Stimulated activated CD8-positive, alpha-beta memory T cell treated with anti-CD3 and anti-CD28 coated beads, Interleukin-7, amount 100 ng/mL, for 1 hour (primary cell): ENCODE measurements at places on chromosomes 7 and 10.
A peak's percentile ranks its signal among the peaks of the same experiment; 100 is the strongest.

DNA sequence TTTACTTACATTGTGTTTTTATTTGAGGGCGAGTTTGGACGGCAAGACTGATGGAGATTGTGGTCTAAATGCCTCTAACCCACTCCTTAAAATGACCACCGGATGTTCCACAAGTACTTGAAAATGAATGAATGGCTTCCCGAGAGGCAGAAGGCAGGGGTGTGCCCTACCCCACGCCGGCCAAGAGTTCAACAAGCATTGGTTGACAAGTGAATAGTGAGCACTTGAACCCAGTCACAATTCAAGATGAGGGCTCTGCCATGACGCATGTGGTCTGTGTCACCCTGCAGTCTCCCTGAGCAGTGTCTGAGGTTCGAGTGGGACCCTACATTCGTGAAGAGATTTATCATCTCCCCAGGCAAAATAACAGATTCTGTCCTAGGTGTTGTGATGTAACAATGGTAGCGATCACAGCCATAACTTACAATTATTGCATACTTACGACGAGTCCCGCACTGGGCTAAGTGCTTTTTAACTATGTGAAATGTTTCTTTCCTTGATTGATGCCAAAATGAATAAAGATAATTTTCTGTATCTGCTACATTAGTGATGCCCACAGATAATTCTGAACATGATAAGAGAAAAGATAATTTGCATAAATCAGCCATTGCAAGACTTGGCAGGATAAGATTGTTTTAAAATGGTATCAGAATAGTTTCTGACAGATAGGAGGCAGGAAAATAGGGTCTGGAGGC is 305.4 kb downstream of the WDR37 start:
- DNase-seq: no peak

DNA sequence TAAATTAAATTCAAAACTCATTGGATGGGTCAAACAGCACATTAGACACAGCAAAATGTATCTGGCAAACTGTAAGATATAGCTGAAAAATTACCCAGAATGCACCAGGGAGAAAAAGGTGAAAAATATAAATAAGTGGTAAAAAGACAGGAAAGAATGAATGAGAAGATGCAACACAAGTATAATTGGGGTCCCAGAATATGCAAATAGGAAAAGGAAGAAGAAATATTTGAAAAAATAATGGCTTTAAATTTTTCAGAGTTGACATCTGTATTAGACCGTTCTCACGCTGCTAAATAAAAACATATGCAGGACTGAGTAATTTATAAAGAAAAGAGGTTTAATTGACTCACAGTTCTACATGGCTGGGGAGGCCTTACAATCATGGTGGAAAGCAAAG is 167.7 kb upstream of the PLXNA4 start:
- no peak for DNase-seq

DNA sequence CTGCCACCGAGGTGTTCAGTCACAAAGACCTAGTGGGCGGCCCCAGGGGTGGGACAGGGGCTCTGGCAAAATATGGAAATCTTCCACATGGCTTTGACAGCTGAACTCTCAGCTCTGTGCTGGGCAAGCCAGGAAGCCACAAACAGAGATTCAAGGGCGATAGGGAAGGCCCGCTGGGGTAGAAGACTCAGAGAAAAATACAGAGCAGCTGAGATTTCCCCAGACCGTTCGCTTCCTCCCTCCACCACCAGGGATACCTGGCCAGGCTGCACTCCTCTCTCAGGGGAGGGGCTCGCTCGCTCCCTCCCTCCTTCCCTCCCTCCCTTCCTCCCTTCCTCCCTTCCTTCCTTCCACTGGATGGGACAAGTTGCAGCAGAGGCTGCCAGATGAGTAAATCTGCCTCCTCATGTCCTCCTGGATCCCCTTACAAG is 260.5 kb downstream of the PRPF18 start:
- DNase-seq: no peak

DNA sequence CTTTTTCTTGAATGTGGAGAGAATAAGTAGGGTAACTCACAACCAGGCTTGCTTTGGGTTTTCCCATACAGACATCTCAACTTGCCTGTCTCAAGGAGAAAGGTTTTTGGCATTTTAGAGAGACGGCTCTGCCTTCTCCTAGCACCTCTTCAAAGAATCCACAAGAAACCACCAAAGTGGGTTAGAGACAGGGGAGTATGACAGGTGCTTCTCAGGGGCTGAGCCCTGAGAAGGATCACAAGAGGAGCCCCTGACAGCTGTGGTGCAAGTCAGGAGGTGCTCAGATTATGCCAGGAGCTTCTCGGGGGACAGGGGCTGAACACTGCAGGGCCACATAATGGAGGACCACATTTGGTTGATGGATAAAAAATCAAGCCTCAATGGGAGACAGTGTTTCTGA is 170.8 kb upstream of the LYZL2 start:
- DNase-seq: no peak

- no peak for DNase-seq
These were observed 79.7 kb downstream of the CDH23 start for GRCh38 chr10:71476228-71477011.

GRCh38 chr7:36013246-36014014 is 139.6 kb upstream of the EEPD1 start:
- no peak for DNase-seq

DNA sequence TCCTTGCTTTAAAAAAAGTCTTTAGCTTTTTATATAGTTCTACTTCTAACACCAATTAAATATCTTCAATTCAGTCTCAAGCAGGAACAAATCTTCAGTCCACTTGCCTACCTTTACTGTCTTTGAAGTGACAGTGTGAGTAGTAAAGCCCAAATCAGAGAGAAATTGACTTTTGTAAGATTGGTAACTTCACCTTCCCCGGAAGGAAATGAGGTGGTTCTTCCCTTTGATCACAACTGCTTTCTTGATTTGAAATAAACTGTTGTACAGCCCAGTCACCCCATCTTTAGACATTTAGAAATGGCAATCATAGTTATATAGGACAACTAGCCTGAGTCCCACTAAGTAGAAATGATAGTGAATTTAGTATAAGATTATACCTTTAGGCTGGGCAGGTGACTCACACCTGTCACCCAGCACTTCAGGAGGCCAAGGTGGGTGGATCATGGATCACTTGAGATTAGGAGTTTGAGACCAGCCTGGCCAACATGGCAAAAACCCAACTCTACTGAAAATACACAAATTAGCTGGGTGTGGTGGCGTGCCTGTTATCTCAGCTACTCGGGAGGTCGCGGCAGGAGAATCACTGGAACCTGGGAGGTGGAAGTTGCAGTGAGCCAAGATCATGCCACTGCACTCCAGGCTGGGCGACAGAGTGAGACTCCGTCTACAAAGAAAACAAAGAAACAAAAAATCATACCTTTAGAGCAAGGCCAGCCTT is 4.7 kb downstream of the FAS start:
- DNase-seq: no peak

GRCh38 chr7:111735661-111736551 is 173.6 kb upstream of the IMMP2L start:
- peak; percentile 10 for DNase-seq

DNA sequence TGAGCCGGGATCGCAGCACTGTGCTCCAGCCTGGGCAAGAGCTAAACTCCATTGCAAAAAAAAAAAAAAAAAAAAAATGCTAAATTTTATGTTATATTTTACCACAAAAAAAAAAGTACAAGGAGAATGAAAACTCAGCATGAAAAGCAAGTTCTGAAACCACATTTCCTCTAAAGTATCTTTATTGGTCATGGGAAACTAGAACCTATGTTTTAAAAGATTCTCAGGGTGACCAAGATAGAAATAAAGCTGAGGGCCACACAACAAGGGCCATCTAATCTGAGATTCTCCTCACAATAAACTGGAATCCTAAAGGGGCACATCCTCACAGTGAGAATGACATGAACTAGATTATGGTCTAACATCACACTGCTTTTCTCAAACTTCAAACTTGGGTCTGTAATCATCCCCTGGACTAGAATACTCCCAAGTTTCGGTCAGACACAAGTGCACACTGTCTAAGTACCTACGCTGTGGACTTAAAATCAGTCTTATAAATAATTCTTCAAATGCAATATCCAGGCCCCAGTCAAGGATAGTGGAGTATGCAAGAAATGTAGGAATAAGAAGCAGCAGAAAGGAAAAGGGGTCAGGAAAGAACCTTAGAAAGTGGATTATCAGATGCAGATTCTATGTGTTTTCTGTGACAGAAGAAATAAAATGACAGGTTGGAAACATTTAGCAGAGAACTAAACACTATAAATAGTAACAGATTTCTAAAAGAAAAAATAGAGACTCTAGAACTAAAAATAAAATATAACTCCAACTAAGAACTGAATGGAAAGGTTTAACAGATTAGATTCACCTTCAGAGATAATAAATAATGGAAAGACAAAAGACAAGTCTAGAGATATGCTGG is 49.9 kb downstream of the COA1 start:
- DNase-seq: no peak

GRCh38 chr7:25885057-25885576 is 266.9 kb upstream of the NFE2L3 start:
- no peak for DNase-seq

GRCh38 chr7:151249034-151249731 is 689 bp upstream of the SMARCD3 start:
- no peak for DNase-seq

DNA sequence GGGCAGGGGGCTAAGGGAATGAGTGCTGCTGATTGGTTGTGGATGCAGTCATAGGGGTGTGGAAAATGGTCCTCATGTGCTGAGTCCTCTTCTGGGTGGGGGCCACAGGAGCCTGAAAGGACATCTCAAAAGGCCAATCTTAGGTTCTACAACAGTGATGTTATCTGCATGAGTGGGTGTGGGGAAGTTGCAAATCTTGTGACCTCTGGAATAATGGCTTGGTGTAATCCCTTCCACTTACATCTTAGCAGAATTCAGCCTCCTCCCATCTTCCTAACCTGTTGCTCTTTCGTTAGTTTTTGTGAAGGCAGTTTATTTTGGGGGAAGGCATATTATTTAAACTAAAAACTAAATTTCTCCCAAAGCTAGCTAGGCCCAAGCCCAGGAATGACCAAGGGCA is 42.0 kb upstream of the OIT3 start:
- DNase-seq: no peak

- no peak for DNase-seq
These were observed 52.6 kb upstream of the FAM180A start for GRCh38 chr7:135801045-135801693.

GRCh38 chr10:73937333-73938043 is 26.6 kb downstream of the PLAU start:
- no peak for DNase-seq

DNA sequence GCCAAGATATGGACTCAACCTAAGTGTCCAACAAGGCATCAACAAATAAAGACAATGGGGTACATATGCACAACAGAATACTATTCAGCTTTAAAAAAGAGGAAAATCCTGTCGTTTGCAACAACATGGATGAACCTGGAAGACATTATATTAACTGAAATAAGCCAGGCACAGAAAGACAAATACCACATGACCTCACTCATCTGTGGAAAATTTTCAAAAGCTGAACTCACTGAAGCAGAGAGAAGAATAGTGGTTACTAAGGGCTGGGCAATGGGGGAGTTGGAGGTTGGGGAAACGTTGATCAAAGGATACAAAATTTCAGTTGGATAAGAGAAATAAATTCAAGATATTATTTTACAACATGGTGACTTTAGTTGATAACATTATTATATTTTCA is 221.4 kb upstream of the PITRM1 start:
- no peak for DNase-seq

GRCh38 chr10:48501226-48501625 is 103.6 kb downstream of the ARHGAP22 start:
- DNase-seq: no peak

DNA sequence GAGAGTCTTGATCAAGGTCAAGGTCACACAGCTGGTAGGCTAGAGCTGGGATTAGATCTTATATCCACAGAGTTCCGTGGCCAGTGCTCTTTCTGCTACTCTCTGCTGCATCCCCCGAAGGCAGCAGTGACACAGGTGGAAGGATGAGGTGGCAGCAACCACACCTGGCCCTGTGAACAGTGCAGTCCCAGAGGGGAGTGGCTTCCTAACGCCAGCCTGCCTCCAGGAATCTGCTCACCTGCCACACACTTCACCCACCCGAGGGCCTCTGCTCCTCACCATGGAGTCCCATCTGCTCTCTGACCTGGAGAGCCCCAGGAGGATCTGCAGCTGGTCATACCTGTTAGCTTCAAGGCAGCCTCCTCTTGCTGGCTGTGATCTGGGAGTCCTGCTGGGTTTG is 484.2 kb downstream of the PLXNA4 start:
- no peak for DNase-seq

- no peak for DNase-seq
These were observed 16.3 kb downstream of the AKR1D1 start for GRCh38 chr7:138092486-138093028.

- DNase-seq: no peak
These were observed 23.0 kb upstream of the WASL start for GRCh38 chr7:123771846-123772245.

DNA sequence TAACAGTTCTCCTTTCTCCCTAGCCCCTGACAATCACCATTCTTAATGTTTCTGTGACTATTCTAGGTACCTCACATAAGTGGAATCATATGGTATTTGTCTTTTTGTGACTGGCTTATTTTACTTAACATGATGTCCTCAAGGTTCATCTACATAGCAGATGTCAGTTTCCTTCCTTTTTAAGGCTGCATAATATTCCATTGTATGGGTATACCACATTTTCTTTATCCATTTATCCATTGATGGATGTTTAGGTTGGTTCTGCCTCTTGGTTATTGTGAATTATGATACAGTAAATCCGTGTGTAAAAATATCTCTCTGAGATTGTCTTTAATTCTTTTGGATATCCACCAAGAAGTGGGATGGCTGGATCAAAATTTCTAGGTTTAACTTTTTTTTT is 13.2 kb downstream of the BBS9 start:
- no peak for DNase-seq

DNA sequence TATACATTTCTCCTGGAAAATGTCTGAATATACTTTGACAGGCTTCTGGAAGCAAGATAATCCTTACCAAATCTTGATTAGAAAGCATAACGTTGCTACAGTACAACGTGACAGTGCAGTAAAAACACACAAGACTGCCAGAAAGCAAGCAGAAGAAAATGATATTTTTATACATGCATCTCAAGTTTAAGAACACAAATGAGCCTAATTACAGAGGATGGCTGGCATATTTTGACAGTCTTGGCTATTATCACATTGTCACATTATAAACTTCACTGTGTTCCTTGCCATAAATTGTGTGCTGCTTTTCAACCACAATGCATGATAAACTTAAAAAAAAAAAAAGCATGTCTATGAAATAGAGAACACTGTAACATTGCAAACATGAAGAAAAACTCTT is 4.3 kb downstream of the IKZF5 start:
- DNase-seq: no peak

GRCh38 chr7:42035210-42035609 is 201.8 kb downstream of the GLI3 start:
- DNase-seq: no peak
